ENCODE measurements at places on chromosomes 1 and 21. TPM values are rescaled to one million over a fixed set of nuclear protein-coding genes. Genes with fewer than 3 reads are reported as not detected.

DNA sequence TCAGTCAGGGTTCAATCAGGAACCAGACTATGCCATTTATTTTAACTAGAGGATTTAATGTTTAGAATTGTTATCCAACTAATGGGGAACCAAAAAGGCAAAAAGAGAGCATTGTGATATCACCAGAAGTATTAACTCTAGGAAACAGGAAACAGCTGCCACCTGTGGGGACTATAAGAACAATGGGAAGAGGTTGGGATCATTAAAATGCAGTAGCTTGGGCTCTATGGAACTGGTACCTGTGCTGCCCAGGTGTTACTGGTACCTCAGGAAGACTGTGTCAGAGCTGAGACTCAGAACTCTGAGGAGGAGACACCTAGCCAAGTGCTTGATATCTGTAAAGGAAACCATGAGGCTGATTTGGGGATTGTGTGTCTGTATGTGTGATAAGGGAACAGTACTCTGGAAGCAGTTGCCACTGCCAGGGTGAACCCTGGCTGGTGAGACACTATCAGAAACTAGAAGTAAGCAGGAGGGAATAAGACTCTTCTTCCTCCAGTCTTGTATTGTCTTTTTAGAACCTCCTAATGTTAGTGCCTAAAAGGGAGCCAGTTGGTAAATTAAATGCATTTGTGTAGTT, 49.4 kb downstream of the MAN1A2 start:
- no peak overlapping the region for H3K4me3 ChIP-seq
- no peaks in the 10 kb centered on the region for H3K36me3 ChIP-seq
- H3K27ac ChIP-seq: no peak overlapping the region
- H3K4me1 ChIP-seq: peaks cover 14% of the 10 kb centered on the region
- no peak for DNase-seq
- H3K27me3 ChIP-seq: no peaks in the 10 kb centered on the region

DNA sequence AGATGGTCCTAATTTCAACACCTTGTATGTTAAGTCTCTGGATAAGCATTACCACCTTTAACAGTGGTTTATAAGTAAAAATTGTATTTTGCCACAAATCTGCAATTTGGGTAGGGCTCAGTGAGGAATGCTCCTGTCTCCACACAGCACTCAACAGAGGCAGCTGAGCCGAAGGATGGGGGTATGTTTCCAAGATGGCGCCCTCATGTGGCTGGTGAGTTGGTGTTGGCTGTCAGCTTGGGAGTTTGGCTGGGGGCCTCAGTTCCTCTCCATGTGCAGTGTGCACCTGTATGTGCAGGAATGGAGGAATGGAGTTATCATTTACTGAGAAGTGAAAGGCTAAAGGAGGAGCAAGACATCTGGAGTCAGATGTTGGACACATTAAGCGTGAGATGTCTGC, 136.8 kb downstream of the GABPA start:
- H3K27ac ChIP-seq: no peak overlapping the region
- no peak for DNase-seq
- no peaks in the 10 kb centered on the region for H3K36me3 ChIP-seq
- no peaks in the 10 kb centered on the region for H3K4me1 ChIP-seq
- H3K27me3 ChIP-seq: no peaks in the 10 kb centered on the region

SYCP1 gene
- total RNA-seq: not detected

KIAA1614 gene
- total RNA-seq: 1.4 TPM

RCSD1 gene
- total RNA-seq: 2.1 TPM

DNA sequence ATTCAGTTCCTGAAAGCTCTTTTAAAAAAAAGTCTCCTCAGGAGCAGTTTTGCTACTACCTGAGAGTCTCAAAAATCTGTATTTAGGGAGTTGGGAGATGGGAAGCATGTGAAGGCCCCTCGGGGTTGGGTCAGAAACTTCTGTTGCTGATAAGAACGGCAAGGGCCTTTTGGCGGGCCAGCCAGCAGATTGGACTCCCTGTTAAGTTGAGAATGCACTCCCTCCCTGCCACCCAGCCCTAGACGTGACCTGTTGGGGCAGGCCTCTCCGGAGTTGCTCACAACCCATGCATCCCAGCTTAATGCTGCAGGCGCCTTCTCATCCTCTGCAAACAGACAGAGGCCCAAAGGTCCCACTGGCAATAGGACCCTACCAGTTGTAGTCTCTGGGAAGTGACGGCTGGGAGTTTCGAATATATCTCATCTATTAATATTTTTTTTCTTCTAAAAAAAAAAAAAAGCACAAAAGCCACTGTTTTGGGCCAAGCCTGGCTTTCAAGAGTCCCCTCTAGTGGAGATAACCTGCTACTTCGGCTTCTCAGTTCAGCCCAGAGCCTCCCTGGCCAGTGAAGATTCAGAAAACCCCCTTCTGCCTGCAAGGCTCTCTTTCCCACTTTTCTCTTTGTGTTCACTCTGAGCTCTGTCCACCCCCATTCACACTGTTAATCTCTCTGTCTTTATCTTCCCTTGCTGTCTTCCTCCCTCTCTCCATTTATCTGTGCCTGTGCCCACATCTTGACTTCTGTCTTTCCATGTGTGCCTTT, 5.3 kb downstream of the PLXNA2 start:
- no peaks in the 10 kb centered on the region for H3K27me3 ChIP-seq
- H3K4me1 ChIP-seq: peaks cover 52% of the 10 kb centered on the region
- H3K4me3 ChIP-seq: no peak overlapping the region
- no peak for DNase-seq
- peak overlapping the region; percentile 62 for H3K27ac ChIP-seq

GRCh38 chr1:236261898-236262297, 19.9 kb downstream of the ERO1B start:
- no peak overlapping the region for H3K27ac ChIP-seq
- H3K27me3 ChIP-seq: no peaks in the 10 kb centered on the region
- H3K4me1 ChIP-seq: no peaks in the 10 kb centered on the region
- no peak overlapping the region for H3K4me3 ChIP-seq
- no peak for DNase-seq

DNA sequence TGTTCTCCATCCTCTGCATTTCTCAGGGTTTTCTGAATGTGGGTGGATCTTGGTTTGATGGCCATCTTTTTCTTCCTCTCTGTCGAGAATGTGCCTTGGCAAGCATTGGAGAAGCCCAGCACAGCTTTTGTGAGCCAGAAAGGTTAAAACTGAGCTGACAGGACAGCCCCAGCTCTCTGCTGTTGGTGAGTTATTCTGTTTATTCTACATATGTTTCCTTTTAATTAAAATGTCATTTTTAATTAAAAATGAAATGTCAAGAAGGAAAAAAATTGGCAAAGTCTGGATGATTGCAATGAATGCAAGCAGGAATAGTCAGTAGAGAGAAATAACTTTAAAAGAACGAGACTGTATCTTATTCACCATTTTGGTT, 325.8 kb downstream of the PTBP2 start:
- H3K4me1 ChIP-seq: no peaks in the 10 kb centered on the region
- DNase-seq: no peak
- H3K4me3 ChIP-seq: no peak overlapping the region
- H3K36me3 ChIP-seq: no peaks in the 10 kb centered on the region
- no peak overlapping the region for H3K27ac ChIP-seq

GRCh38 chr1:210394281-210394821, 65.6 kb downstream of the HHAT start:
- no peaks in the 10 kb centered on the region for H3K4me1 ChIP-seq
- no peak overlapping the region for H3K4me3 ChIP-seq
- no peaks in the 10 kb centered on the region for H3K27me3 ChIP-seq

IBA57 gene
- total RNA-seq: 14.4 TPM

CSF3R gene
- 13.4 TPM for total RNA-seq

DNA sequence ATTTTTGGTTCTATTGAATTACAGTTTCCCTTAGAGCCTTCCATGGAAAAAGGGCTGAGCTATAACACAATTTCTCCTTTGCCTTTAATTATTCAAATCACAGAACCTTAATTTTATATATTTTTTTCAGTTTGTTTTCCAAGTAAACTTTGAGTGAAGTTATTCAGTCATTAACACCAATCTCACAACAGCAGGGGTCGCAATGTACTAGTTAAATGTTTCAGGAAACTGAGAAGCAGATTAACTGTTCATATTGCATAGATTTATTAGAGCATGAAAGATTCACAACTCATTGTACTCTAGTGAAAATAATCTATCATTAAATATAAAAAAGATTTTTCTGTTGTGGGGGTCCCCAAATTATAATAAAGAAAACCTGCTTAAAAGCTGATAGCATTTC, 64.1 kb downstream of the KIFAP3 start:
- H3K27ac ChIP-seq: no peak overlapping the region
- no peak overlapping the region for H3K4me3 ChIP-seq
- no peaks in the 10 kb centered on the region for H3K4me1 ChIP-seq
- H3K36me3 ChIP-seq: no peaks in the 10 kb centered on the region

DNA sequence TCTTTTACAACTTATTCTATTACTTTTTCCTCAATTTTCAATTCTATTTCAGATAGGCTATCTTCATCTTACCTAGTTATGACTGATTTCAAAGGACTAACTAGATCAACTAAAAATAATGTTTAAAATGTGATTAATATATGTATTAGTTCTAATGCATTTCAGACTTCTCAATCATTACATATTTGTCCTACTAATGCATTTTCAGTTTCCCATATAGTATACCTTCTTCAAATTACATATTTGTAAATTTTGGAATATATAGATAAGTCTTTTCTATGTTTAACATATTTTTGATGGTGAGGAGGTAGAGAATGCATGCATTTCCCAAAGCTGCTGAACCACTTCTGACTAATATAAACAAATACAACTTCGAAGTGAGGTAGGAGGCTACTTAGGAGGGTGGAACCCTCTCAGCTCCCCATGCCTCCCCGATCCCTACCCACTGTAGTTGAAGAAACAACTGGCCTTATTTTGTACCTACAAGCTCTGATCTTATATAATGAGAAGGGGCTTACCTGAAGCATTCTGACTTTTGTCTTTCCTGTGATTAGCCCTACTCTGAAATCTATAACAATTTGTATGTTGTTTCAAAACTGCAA, 1.7 kb downstream of the TRMT1L start:
- peaks cover 8% of the 10 kb centered on the region for H3K4me1 ChIP-seq
- no peaks in the 10 kb centered on the region for H3K36me3 ChIP-seq
- no peaks in the 10 kb centered on the region for H3K27me3 ChIP-seq

GRCh38 chr21:39581414-39581813, 31.3 kb upstream of the B3GALT5 start:
- no peaks in the 10 kb centered on the region for H3K27me3 ChIP-seq
- no peak for DNase-seq
- no peak overlapping the region for H3K27ac ChIP-seq
- H3K36me3 ChIP-seq: no peaks in the 10 kb centered on the region

DNA sequence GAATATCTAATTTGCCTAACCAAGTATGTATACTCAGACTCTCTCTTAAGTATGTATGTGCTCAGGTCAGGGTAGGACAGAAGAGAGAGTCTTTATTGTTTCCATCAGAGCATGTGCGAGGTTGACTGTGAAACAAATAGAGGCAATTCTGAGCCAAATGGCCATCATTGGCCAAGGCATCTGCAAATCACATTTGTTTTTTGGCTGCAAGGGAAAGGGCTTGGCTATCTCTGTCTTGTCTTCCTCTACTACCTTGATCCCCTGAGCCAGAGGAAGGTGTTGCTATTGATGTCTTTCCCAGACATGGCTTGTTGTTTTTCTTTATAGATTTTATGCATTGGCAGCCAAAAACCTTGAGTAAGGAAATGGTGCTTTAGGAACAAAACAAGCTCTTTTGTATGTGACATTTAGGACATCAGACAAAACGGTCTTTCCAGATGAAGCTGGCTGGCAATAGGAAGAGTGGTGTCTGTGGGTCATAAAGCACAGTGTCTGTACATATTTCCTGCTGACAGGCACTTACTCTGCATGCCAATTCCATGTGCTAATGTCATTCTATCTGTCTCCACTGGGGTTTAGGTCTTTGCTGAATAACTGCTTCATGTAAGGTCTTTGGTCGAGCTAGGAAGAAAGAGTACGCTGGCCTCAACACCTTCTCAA, 163.3 kb downstream of the BRINP2 start:
- H3K27me3 ChIP-seq: no peaks in the 10 kb centered on the region
- no peak overlapping the region for H3K4me3 ChIP-seq
- DNase-seq: no peak
- H3K36me3 ChIP-seq: no peaks in the 10 kb centered on the region

- peak; percentile 36 for DNase-seq
- H3K4me3 ChIP-seq: no peak overlapping the region
- H3K27ac ChIP-seq: no peak overlapping the region
- H3K27me3 ChIP-seq: no peaks in the 10 kb centered on the region
Observed at GRCh38 chr1:5404412-5405203, 587.6 kb downstream of the NPHP4 start.

- H3K36me3 ChIP-seq: no peaks in the 10 kb centered on the region
- H3K4me3 ChIP-seq: no peak overlapping the region
- H3K4me1 ChIP-seq: no peaks in the 10 kb centered on the region
- no peak for DNase-seq
Observed at GRCh38 chr1:149949911-149950310, 13.2 kb upstream of the MTMR11 start.

DNA sequence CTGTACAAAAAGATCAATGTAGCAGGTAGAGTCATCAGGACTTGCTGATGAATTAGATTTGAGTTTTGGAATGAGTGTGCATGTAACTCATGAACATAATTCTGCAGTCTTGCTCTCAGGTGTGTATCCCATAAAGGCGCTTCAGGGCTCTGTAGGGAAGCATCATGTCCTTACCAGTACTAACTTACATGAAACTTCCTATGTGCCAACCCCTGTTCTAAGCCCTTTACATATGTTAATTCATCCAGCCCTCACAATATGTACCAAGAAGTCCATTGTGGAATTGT, 2.1 kb upstream of the FCRLB start:
- H3K27me3 ChIP-seq: no peaks in the 10 kb centered on the region
- H3K4me3 ChIP-seq: no peak overlapping the region
- no peak overlapping the region for H3K27ac ChIP-seq
- no peaks in the 10 kb centered on the region for H3K4me1 ChIP-seq

SPRR2F gene
- not detected for total RNA-seq

S100B gene
- total RNA-seq: 1.0 TPM

DNA sequence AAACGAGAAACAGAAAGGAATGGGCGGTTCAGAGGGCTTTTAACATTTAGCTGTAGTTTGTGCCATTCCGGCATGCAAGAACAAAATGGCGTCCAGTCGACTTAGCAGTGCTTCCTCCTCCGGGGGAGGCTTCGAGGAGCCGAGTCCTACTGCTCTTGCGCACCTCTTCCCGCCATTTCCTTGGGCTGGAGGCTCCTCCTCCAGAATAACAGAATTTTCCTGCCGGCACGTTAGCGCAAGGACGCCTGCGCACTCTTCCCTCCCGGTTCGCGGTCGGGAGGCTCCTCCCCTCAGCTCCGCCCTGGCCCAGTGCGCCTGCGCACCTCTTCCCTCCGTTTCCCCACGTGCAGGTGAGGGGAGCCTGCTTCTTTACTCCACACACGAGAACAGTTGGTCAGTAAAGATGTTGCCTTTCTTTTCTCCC, 1.0 kb downstream of the DMRTB1 start:
- no peaks in the 10 kb centered on the region for H3K4me1 ChIP-seq
- no peak overlapping the region for H3K4me3 ChIP-seq
- DNase-seq: no peak
- H3K27me3 ChIP-seq: no peaks in the 10 kb centered on the region

DNA sequence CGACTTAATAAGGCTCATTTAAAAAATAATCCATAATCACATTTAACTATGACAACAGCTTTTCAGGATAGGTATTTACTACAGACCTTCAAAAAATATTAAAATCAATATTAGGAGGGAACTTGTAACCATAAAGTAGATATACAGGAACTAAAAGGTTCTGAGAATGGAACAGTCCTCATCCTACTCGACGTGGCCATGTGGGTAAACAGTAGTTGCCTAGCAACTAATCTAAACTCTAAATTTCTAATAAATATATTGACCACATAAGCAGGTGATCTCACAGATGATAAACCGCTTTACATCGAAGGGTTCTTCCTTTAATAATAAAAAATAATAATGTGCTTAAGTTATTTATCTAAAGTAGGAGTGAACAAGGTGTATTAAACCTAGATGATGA, 7.9 kb downstream of the AKT3 start:
- no peaks in the 10 kb centered on the region for H3K4me1 ChIP-seq
- no peak overlapping the region for H3K27ac ChIP-seq
- H3K4me3 ChIP-seq: no peak overlapping the region
- DNase-seq: no peak
